Stimulated activated memory B cell treated with anti-CD40 and anti-IgM and Interleukin-4, amounts not matched to agents 10 μg/mL and 1 μg/mL and 100 μg/mL, for 72 hours (primary cell): ENCODE measurements at places on chromosomes 11 and 22.

GRCh38 chr11:7551571-7551970, 37.8 kb downstream of the PPFIBP2 start:
- no peak for ATAC-seq

DNA sequence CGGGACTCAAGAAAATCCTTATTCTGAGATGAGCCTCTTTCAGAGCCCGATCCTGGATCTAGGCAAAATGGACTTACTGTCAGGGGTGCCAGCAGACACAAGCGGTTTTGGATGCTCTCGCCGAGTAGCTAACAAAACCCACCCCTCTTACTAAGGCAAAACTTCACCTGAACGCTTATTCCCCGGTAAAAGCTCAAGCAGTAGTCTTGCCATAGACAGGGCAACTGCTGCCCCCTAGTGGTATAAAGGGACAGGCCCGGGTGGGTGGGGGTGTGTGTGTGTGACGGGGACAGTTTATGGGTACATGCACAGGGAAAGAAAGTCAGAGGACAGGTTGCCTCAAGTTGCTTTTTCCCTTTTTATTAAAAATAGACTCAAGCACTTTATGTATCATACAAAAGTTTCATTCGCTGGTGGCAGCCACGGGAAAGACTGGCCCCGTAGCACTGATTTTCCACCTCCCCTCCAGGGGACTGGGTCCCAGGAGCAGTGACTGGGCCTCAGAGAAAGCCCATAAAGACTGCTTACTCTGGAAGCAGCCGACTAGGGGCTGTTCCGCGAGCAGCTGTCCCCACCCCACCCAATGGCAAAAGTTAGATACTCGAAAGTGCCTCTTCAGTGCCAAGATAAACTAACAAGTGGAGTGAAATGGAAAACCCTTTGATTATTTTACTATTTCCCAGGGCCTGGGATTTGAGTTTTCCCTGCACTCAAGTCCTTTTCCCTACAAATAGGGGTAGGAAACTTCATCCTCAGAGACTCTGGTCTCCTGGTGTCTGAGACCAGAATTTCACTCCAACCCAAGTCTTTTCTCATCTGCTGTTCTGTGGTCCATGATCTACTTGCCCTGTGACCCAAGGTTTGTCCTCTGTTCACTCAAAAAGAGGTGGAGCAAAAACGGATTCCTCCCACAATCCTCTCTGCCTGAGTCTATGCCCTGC, 4.7 kb downstream of the YPEL4 start:
- ATAC-seq: peak; percentile 79

GRCh38 chr22:50058906-50059880, 1.1 kb upstream of the TTLL8 start:
- ATAC-seq: no peak

GRCh38 chr11:134480136-134480712, 68.2 kb upstream of the B3GAT1 start:
- ATAC-seq: no peak

DNA sequence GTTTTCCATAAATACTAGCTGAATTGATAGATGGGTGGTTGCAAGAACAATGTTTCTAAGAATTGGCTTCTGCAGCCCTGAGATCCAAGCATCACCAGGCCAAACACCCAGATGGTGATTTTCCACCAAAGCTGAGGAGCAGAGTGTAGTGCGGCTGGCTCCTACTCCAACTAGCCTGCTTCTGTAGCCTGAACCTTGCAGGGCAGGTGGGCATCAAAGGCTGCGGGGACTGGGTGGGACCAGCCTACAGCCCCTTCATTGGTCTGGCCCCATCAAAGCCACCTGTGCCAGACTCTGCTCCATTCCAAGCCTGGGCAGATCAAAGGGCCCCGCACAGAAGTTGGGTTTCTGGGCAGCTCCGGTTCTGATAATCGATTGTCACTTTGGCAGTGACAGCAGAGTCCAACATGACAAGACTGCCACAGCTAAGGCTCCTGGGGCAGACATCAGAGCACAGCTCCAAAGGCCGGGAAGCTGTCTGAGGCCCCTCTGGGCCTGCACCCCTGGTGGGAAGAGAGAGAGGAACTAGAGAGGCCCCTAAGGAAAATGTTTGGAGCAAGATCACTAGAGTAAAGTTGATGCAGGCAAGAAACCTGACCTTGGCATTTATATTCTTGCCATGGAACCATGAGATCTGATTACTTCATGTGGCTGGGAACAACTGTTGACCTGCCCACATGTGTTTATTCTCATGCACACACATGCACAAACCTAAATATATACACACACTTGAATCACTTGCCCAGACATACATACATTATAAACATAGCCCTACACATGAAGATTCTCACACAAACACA, 582.9 kb downstream of the INSC start:
- peak; percentile 9 for ATAC-seq

DNA sequence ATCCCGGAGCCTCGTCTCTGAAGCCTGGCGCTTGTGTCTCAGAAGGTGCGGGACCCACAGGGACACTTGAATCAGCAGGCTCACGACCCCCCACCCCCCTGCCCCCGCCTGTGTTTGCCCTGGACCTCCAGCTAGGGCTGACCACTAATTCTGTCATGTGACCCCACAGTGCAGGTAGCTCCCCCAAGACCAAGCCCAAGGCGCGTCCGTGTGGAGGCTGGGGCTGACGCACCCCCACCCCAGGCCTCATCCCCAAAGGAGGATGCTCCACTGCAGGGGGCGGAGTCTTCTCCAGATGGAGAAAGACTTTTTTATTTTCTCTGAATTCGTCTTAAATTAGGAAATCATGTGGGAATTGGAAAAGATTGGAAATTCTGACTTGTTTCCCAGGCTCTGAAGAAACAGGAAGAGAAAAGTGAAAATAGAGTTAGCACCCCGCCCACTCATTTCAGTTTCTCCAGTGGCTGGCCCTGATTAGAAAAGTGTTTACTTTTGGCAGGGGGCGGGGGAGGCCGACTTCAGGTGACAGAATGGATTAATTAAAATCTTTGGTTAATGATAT, 1.0 kb upstream of the RELA start:
- ATAC-seq: peak; percentile 60
